ENCODE measurements at places on chromosomes 7 and 10.

GRCh38 chr7:24158975-24159374, 125.0 kb upstream of the NPY start:
- DNase-seq: no peak

DNA sequence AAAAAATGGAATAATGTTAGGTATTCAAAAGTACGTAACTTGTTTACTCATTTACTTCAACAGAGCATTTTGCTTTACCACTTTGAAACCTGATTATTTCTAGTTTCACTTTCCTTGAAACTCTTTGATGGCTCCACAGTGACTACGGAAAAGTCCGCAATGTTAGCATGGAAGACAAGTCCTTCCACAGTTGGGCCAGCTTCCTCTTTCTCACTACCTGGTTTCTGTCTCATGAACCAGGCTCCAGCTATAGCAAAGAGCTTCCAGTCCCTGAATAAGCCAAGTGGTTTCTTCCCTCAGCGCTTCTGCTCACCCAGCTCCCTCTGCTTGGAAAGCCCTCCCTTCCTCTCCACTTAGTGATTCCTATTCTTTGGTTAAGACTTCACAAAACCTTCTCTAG, 44.8 kb upstream of the SLC16A12 start:
- no peak for DNase-seq

DNA sequence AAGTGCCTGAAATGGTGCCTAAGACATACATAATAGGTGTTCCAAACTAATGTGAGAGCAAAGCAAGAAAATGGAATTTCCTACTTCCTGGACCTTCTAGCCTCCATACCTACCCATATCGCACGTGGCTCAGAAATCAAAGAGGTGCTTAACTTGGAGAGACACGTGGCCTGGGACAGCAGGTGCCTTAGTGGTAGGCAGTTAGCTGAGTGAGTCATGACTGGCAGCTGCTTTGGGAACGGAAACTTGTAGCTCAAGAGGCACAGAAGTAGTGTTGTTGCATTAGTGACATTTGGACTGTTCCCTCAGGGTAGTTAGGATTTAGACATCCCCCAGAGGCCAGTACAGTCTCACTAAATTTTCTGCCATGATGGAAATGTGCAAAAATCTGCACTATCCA, 12.0 kb upstream of the BMPER start:
- DNase-seq: no peak

DNA sequence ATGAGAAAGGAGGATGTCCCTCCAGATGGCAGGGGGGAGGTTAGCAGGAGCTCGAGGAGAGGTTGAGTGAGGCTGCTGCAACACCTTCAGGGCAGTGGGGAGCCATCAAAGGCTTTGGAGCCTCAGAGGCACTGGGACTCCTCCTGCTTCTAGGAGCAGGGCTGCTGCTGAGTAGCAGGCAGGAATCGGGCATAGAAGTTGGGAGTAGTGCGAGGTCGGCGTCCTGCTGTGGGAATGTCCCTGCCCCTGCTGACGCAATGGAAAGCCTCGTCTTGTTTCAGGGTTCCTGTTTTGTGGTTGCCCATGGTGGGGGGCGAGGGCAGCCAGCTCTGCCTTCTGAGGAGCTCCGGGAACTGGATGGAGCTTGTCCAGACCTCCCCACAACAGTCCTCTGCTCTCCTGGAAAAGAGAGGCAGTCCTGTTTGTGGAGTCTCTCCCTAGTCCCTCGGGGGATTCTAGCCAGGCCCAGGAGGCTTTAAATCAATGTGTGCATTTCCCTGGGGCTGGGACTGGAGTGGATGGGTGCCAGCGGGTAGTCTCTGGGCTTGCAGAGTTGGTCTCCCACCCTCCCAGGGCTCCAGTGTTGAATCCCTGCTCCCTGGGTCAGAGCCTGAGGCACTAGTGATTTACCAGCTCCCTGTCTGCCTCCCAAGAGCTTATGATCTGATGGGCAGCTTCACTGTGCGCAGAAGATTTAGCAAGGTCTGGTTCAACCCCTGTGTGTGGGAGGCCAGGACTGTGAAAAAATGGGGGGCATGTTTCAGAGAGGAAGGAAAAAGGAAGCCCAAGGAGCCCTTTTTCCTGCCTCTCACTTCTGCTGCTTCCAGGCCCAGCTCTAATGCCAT, 98.7 kb upstream of the PPIF start:
- peak; percentile 69 for DNase-seq

GRCh38 chr7:102390697-102391484, 5.3 kb upstream of the PRKRIP1 start:
- DNase-seq: peak; percentile 95

Data from adrenal gland (tissue), 19 donors.